HTR-8/SVneo (cell line): ENCODE measurements at places on chromosomes 16 and 17.
A peak's percentile ranks its signal among the peaks of the same experiment; 100 is the strongest.

DNA sequence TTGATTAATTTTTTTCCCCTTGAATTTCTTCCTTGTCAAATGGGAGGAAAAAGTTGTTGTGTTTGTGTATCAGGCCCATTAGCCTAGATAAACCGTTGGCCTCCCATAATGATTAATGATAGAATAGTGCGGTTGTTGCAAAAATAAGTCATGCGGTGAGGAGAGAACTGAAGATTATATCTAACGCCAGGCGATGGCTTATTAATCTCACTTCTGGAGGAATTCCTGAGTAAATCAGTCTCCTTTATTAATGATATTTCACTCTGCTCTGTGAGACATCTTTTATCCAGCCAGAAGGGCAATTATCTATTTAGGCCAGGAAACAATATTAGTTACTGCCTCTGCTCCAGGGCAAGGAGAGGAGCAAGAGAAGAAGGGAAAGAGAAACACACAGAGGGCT lies 107.3 kb downstream of the IRX5 start:
- DNase-seq = no peak

GRCh38 chr17:80446645-80447405 lies 29.6 kb downstream of the NPTX1 start:
- peak; percentile 23 for DNase-seq

GRCh38 chr17:27824176-27824715 lies 23.9 kb upstream of the NOS2 start:
- no peak for DNase-seq

GRCh38 chr16:69917739-69918138 lies 33.4 kb upstream of the CLEC18A start:
- DNase-seq = peak; percentile 97

GRCh38 chr17:20116683-20117309 lies 107.6 kb downstream of the SPECC1 start:
- DNase-seq = peak; percentile 63

DNA sequence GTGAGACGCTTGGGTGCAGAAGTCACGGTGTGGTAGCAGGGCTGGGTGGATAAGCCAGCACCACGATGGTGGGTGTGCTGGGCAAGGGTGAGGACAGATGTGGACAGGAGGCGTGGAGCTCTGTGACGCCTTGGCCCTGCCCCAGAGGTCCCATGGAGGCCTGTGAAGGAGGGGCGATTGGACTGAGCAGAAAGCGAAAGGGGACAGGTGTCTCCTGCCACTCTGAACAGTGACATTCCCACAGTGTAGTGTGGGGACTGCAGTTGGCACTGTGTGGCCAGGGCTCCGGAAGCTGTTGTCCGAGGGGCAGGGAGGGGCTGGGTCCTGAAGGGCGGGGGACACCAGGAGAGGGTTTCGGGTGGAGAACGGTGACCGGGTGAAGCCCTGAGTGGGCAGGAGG lies 7.3 kb downstream of the TBC1D24 start:
- no peak for DNase-seq

DNA sequence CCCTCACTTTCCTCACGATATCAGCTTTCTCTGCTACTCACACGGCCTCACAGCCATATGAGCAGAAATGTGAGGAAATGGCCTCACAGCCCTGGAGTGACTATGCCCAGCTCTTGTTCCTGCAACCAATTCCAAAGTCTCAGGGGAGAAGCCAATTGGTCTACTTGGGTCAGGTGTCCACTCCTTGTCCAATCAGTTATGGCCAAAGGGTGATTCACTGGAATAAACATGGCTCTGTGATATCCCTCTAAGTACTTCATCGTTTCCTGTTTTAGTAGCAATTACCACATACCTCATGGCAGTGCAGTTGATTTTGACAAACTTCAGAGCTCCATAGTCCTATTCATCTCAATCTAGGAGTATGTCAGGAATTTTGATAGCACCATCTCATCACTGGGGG lies 195.4 kb downstream of the KATNIP start:
- no peak for DNase-seq

DNA sequence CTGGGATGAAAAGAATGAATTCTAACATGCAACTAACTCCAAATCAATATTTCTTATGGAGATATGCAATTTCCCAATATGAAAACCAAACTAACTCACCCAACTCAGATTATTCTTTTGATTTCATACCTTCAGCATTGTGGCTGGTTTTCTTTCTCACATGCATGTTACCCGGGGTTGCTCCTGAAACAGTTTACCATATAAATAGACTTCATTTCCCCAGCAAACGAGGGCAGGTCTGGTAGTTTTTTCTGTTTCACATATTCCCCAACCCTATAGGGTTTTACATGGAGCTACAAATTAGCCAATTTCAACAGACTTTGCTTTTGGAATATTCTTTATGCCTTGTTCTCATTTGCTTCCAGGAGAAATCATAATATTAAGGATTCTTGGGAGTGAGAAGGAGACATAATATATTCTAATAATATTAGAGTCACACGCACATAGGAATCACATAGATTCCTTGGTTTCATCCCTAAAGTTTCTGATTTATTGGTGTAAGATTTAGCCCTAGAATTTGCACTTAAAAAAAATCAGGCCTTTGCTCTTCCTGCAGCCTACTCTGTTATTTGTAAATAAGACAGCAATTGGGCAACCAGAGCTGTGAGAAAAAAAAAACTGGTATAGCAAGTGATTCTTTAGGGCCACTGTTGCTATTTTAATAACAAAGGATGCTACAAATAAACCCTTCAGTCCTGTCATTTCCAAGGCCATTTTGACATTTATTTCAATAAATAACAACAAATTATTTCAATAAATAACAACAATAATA lies 60.3 kb upstream of the FAM20A start:
- DNase-seq = no peak

DNA sequence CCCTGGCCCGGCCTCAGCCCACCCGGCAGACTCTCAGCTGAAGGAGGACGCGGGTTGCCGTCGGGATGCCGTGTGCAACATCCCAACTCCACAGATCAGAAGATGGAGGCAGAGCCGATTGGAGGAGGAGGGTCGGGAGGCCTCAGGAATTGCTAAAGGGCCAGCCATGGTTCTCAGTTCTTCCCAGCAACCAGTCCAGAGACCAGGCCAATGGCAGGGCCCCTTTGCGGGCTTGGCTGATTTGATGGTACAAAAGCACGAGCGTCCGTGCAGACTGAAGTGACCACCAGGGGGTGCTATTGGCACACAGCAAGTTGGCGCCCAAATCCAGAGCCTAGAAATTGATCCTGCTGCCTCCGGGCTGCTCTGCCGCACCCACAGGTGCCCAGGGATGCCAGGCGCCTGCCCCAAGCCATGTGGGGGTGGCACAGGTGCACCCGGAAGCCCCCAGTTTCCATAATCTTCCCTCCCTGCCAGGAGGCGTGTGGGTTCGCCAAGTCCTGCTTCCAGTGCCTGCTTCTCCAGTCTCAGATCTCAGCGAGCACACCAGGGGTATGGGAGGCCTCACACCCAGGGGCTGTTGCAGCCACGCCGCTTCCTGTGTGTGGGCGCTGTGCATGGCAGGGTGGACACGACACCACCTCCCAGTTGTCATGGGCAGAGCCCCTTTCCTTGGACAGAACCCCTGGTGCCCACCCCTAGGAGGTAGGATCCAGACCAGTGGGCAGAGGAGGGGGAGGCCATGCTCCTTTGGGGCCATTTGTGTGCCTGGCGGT lies 7.1 kb upstream of the TEX19 start:
- DNase-seq = peak; percentile 81

DNA sequence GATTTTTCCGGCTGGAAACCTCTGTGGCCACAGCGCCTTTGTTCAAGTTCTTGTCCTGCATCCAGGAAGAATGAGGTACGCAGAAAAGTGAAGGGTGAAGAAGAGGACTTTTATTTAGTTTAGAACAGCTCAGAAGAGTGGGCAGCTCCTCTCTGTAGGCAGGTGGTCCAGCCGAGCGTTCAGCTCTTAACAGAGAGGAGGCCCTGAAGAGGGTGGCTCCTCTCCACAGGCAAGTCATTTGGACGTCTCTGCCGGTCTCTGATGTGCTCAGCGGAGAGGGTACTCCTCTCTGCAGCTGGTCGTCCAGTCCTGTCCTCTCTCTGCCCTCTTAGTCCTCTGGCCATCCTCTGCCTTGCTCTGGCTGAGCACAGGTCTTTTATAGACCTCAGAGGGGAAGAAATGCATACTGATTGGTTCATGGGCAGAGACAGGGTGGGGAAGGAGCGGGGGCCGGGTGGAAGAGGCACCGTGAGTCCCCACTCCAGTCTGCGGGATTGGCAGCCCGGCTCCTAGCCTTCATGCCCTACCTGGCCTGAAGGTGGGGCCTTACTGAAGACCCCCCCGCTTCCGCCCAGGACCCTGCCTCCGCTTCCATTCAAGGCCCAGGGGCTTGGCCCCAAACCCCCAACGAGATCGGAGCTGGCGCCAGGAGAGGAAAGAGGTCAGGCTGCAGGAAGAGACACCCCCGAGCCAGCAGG lies 70.0 kb upstream of the NKD1 start:
- DNase-seq = no peak

DNA sequence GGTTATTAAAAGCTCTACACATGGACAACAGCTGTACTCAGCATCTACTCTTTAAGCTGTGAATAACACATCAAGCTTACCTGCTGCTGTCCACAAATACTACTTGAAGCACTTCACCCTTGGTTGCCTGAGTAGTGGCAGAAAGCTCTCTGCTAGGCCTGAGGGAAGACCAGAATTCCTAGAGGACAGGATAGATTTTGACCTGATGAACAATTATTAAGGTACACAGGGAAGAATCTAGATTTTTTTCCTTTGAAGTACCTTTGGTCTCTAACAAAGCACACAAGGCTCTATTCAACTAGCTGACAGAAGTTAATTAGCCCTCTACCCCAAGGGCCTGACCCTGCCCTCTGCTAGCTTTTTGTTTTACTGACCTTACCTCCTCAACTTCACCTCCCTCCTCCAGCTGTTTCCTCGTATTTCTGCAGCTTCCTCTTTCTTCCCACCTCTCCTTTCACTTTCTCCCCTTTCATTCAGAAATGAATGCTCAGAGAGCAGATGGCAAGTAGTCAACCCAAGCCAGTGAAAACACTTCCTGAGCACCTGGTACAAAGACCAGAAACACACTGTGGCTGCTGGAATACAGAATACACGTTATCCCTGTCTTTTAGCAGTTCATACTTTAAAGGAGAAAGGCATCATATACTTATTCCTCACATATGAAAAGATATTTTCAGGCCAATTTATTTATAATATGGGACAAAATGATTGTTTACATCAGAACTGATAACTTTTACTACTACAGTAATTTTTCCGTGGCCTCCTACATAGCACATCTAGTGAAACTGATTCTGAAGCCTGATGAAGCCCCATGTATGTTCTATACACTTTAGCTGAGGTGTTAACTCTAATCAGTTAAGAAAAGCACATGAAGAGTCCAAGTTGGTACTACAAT lies 5.7 kb upstream of the VEZF1 start:
- no peak for DNase-seq

- DNase-seq = no peak
These were observed 65.8 kb downstream of the TBC1D16 start for GRCh38 chr17:79969906-79970305.

- DNase-seq = no peak
These were observed 3.7 kb downstream of the PHF12 start for GRCh38 chr17:28947639-28948038.

DNA sequence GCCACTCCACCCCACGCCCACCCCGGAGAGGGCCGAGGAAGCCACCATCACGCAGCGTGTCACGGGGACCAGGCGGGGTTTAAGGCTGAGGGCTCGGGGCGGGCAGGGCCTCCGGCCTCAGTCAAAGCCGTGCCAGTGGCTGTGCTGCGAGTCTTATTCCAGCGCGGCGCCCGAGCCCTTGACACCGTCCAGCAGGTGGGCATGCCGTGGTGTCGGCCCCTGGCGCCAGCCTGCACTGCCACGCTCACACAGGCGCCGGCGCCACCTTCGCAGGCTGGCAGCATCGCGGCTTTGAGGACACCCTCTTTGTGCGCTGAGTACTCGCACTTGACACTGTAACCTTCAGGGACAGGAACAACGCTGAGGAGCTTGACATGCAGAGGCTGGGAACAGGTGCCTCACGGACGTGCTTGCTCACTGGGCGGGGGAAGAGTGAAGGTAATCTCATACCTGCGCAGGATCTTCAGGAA lies 34.0 kb upstream of the ZNF629 start:
- DNase-seq = no peak

DNA sequence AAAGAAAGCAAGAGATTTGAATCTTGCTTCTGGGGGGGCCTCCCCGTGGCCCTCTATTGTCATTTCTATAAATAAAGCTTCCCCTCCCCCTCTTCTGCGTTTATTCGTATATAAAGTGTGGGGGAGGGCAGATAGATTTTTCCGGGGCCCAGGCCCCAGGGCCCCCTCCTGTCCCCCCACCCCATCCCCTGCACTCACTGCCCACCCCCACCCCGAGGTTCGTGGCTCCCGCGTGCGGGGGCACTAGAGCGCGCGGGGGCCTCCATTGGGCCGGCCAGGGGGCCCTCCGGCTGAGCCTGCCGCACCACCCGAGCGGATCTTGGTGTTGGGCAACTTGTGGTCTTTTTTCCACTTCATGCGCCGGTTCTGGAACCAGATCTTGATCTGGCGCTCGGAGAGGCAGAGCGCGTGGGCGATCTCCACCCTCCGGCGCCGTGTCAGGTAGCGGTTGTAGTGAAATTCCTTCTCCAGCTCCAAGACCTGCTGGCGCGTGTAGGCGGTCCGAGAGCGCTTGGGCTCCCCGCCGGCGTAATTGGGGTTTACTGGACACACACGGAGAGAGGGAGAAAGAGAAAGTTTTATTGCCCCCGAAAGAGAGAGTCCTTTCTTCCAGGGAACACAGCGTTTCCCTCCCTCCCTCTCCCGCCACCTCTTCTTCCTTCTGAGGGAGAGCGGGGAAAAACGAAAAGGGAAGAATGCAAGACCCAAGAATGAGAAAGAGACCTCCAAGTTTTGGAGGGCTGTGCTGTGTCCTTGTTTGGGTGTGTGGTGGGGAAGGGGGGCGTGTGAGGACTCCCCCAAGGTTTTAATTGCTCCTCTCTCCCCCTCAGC lies 1.5 kb downstream of the HOXB4 start:
- no peak for DNase-seq

GRCh38 chr16:88531931-88532433 lies 38.2 kb upstream of the ZC3H18 start:
- no peak for DNase-seq

GRCh38 chr17:80455336-80455710 lies 21.1 kb downstream of the NPTX1 start:
- peak; percentile 66 for DNase-seq

DNA sequence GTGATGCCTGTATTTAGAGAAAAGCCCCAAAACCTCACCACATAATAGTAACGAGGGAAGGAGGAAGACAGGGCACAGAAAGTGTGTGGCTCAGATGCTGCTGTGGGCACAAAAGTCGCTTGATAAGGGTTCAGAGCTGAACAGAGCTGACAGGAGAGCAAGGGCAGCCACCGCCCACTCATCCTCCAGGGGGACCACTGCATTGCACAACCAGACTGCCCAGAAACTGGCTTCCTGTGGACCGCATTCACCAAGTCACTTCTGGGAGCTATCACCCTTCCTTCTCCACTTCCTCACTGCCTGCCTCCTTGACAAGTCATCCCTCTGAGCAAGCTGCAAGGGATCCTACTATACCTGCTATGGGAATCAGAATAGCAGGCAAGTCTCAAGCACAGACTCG lies 512.4 kb upstream of the CDH11 start:
- DNase-seq = no peak

DNA sequence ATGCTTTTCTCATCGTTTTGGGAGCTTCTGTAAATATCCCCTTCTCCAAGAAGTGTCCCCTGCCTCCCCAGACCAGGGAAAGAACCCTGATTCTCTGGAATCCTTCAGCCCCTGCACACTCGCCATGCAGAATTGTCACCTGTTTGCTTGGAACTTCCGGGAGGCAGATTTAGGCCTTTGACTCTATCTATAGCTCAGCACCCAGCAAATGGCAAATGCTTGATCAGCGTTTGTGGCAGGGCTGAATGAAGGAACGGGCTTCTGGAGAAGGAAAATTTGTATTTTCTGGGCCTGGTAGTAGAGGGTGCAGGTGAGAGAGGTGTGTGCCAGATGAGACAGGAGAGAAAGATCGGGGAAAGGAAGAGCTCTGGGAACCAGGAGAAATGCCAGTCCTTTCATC lies 18.3 kb upstream of the CACNG4 start:
- DNase-seq = no peak
